KG1 (cell line): ENCODE measurements at places on chromosomes 2 and 18.

DNA sequence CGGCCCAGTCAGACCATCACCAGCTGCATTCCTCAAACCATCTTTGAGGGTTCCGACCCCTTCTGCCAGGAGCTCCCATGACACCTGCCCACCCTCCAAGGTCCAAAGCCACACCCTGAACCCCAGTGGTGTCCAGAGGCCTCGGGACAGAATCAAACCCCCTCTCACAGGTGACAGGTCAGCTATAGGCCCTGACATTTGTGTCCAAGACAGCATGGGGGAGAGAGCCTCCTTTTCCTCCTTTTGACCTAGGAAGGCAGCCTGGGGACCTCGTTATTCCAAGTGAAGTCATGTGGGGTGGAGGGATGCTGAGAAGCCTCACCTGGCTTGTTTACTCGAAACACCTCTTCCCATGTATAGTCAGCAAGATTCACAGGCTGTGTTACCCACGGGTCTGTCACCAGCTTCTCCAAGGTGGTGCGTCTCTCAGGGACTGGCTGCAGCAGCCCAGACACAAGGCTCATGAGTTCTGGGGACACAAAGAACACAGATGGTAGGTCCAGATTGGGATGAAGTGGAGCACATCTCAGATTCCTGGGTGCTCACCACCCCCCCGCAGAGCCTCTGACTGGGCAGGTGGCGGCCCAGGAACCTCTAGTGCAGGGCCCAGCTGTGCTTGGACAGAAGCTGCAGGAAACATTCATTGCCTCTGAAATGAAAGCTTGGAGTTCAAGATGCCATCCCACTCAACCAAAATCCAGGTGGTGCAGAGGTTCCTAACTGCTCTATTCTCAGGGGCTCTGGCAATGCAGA lies 5.1 kb upstream of the MTERF4 start:
- no peak for DNase-seq

DNA sequence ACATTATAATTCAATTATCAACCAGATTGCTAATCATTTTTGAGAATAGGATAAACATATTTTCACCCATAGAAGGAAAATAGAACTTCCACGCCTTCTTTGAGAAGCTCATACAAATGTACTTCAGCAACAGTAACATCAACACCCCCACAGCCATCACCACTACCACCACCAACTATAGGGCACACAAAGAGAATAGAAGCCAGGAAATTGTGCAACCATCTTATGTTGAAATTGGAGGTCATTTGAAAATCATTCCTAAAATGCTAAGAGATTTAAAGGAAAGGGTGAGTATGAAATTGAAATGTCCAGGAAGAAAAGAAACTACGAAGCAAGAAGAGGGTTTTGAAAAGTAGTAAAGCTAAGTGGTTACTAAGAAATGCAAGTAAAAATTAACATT lies 563.4 kb downstream of the ZNF804A start:
- DNase-seq = no peak

DNA sequence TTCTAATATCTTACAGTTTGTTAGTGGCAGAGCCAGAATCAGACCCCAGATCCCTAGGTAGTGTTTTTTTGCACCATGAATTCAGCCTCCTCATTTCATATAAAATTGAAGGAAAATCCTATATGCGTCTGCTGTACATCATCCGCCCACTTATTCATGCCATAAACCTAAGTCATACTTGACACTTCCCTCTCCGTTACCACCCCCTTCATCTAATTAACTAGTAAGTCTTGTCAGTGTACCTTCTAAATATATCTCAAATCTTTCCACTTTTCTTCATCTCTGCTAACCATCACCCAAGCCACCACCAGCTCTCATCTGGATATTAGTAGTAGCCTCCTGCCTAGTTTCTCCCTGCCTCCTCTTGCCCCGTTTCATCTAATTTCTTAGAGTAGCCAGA lies 248.7 kb upstream of the SIX3 start:
- DNase-seq = no peak

DNA sequence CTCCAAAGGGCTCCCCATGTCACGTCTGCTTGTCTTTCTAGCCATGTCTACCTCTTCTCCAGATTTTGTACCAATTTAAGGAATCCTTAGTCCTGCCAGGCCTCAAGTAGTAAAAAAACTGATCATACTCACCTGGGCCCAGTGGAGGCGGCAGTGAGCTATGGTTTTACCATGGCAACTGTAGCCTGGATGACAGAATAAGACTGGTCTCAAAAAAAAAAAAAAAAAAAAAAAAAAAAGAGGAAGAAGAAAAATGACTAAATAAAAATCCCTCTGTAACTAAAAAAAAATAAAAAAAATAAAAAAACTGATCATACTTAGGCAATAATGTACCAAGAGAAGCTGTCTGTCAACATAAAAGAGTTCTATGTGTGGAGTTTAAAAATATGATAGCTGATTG lies 221.6 kb downstream of the NR4A2 start:
- no peak for DNase-seq

DNA sequence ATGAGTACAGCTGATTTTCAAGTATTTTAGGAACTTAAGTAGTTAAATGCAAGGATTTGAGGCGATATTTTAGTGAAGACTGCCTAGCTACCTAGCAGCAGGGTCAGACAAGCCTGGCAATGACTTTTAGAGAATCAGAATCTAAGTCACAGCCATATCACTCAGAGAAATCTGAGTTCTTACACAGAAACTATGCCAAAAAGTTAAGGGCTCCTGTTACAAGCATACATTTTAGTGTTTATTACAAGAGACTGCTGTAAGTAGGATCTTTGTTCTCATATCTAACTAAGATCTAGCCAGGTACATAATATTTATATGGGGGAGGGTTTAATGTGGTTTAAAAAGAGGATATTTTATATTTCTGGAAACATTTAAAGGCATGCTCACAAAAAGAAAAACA lies 37.5 kb downstream of the MAP4K3 start:
- DNase-seq = no peak

DNA sequence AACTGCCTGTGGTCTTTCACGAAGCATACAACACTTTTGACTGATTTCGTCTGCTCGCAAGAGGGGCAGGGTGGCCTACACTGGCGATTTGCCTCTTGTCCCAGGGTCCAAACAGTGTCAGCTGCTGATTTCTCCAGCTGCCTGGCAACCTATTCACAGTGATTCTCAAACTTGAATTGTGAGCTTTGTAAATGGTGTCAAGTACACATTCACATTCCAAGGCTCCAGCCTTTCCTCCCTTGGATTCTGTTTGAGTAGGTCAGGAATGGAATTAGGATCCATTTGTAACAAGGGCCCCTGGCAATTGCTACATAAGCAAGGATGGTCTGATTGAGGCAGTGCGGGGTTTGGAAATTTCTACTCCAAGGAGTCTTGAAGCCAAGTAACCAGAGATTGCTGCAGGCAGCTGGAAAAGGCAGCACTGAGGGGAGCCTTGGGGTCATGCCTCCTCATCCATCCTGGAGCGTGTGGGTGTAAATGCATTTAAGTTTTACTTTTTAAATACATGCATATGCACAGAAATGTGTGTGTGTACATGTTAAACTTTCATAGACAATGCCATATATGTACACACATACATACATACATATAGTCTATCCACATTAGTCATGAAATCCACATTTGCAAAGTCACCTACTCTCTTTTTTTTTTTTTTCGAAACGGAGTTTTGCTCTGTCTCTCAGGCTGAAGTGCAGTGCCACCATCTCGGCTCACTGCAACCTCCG lies 86.8 kb upstream of the UXS1 start:
- DNase-seq = no peak

DNA sequence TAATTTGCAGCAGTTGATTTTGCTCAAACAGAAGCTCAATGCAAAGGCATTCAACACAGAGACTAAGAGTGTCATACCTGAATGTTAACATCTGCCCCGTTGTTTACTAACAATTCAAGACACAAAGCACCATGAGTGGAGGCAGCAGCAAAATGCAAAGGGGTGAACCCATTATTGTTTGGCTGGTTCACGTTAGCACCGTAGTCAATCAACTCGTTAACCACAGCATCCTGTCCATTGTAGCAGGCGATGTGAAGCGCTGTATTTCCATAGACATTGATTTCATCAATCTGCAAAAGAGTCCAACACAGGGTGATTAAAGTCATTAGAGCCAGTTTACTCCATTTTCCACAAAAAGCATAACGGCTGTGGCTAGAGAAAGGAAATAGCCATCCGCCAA lies 189.3 kb downstream of the ANKRD44 start:
- DNase-seq = no peak

- DNase-seq = no peak
These were observed 11.6 kb upstream of the TBC1D8 start for GRCh38 chr2:101162561-101163330.

- DNase-seq = no peak
These were observed 7.7 kb upstream of the OXER1 start for GRCh38 chr2:42771546-42772153.

GRCh38 chr2:88452980-88453582 lies 588 bp upstream of the FOXI3 start:
- no peak for DNase-seq

DNA sequence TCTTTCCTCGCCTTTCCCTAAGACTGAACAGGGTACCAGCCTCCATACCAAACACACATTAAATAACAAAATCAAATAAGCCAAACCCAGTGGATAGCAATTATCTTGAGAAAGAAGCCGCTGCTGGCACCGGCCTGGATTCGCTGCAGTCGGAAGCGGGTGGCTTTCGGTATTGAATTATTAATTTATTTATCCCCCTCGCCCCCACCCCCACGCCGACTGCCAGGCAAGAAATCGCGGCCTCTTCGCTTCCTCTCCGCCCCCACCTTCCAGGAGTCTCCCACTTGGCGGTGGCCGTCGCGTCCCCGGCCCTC lies 370 bp upstream of the ZNF804A start:
- peak; percentile 49 for DNase-seq

GRCh38 chr18:24009651-24010333 lies 4.8 kb upstream of the TTC39C start:
- DNase-seq = no peak

DNA sequence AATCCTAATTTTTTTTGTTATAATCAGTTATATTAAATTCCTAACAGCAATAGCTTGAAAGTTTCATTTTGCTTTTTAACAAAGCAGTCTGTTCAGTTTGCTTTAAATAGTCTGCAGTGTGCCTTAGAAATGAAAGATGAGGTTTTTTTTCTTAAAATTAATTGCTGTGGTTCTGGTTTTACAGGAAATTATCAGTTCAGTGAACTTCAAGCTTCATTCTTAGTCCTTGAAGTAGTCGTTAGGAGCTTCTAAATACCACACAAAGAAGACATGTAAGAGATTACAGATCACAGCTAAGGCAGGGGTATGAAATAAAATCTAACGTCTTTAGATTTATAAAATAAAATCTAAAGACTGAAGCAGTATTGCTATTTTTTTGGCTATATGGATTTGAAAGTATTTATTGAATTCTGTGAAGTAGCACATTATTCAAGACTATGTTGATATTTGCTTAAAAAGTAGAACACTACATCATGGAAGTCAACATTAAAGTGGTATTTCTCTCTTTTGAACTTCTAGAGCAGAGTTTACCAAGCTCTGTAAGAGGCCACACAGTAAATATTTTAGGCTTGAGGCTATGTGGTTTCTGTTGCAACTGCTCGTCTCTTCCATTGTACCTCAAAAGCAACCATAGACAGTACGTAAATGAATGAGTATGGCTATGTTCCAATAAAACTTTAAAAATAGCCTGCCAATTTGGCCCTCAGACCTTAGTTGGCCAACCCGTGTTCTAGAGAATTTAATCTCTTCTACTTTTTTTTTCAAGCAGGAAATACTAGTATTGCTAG lies 81.5 kb upstream of the STON1 start:
- peak; percentile 33 for DNase-seq

DNA sequence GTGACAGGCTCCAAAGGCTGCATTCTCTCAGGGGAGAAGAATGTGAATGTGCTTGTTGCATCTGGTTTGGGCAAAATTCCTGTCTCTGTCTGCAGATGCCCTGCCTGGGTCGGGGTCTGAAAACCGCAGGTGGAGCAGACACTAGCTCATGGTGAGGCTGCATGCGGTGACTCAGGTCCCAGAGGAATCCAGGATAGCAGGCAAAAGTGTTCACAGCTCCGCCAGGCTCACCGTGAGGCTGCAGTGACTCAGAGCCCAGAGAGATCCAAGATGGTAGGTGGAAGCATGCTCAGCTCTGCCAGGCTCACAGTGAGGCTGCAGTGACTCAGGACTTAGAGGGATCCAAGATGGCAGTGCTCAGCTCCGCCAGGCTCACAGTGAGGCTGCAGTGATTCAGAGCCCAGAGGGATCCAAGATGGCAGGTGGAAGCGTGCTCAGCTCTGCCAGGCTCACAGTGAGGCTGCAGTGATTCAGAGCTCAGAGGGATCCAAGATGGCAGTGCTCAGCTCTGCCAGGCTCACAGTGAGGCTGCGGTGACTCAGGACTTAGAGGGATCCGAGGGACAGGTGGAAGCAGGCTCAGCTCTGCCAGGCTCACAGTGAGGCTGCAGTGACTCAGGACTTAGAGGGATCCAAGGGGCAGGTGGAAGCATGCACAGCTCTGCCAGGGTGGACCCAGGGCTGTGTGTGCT lies 200.5 kb downstream of the ACKR3 start:
- DNase-seq = no peak

DNA sequence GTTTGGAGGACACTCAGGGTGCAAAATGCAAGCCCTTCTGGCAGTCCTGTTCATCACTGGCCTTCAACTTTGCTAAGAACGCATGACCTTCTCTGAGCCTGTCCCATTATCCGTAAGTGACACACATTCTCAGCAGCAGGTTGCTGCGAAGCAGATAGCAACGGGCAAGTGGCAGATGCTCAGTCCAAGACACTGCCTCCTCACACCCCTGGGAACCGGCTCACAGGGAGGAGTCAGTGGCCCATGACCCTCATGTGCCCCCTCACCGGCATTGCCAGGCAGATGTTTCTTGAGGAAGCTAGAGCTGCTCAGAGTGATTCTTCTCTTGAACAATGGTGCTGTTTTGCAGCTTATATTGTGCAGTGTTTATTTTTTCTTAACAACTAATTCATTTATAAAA lies 737.2 kb upstream of the HS6ST1 start:
- no peak for DNase-seq

- no peak for DNase-seq
These were observed 82.1 kb downstream of the HS6ST1 start for GRCh38 chr2:128236491-128237035.

DNA sequence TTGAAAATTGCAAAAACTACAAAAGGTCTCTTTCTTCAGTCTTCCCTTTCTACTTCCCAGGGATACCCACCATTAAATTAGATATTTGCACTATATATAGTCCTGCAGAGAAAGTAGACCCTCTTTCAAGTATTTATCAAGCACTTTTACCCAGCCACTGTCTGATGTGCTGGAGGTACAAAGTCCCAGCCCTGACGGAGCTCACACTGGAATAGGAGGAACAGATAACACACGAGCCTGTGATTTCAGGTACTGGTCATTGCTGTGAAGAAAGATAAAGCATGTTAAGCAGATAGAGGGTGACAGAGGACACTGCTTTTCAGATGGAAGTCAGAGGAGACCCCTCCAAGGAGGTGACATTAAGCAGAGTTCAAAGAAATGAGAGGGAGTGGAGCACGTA lies 19.6 kb downstream of the SEC11C start:
- DNase-seq = no peak

- no peak for DNase-seq
These were observed 196.9 kb downstream of the INO80D start for GRCh38 chr2:205889114-205889513.

GRCh38 chr18:74334242-74334893 lies 18.7 kb downstream of the C18orf63 start:
- DNase-seq = no peak
